Stimulated activated CD4-positive, alpha-beta T cell treated with anti-CD3 and anti-CD28 coated beads, Interleukin-1b, Interleukin-23, amount 100 ng/mL, for 4 hours (primary cell): ENCODE measurements at places on chromosomes 2 and 18.

DNA sequence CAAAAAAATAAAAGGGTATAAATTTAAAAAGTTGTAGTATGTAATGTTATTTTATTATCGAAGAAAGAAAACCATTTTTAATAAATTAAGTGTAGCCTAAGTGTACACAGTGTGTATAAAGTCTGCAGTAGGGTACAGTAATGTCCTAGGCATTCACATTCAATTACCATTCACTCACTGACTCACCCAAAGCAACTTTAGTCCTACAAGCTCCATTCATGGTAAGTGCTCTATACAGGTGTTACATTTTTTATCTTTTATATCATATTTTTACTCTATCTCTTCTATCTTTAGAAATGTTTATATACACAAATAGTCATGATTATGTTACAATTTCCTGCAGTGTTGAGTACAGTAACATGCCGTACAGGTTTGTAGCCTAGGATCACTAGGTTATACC, 59.5 kb downstream of the RABL2A start:
- DNase-seq: no peak

GRCh38 chr2:146317959-146318358, 1526.9 kb upstream of the ACVR2A start:
- DNase-seq: no peak

DNA sequence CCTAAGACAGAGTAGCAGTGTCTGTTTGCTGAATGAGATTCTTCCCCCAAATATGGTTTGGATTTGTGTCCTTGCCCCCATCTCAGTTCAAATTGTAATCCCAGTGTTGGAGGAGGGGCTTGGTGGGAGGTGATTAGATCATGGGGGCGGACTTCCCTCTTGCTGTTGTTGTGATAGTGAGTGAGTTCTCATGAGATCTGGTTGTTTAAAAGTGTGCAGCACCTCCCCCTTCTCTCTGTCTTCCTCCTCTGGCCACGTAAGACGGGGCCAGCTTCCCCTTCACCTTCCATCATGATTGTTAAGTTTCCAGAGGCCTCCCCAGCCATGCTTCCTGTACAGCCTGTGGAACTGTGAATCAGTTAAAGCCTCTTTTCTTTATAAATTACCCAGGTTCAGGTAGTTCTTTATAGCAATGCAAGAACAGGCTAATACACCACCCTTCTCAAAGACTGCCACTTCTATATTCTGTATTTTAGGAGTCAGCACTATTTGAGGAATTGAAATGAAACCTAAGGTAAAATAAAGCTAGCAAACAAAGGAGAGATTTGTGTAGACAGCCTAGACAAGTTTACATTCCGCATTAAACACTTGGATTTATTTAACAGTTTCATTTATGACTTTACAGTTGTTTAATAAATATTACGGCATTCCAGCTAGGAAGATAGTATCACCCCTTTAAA, 21.6 kb downstream of the FBXO36 start:
- no peak for DNase-seq

- DNase-seq: no peak
These were observed 17.3 kb downstream of the EN1 start for GRCh38 chr2:118830118-118830517.

- no peak for DNase-seq
These were observed 457.2 kb upstream of the MEX3C start for GRCh38 chr18:51654488-51655326.

DNA sequence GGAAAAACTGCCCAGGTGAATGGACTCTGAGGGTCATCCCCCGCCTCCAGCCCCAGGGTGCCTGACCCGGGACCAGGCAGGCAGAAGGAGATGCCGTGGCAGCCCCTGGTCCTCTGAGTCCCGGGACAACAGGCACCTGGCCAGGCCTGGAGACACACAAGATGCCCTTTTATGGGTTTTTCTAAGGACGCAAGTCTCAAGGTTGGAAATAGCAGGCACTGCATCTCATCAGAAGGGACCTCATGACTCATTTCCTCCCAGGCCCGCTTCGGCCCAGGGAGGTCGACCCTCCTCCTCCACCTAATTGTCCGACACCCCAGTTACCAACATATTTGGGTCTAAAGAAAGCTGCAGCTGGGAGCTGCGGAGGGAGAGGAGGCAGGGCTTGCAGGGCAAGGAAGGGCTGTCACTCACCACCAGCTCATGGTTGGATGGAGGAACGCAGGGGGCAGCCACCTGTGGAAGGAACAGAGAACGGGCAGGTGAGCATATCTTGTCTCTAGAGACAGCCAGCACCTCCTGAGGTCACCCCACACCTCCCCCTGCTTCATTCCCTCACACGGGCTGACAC, 82.9 kb downstream of the TNS1 start:
- DNase-seq: no peak

GRCh38 chr2:15169326-15170069, 391.6 kb downstream of the NBAS start:
- DNase-seq: no peak

- no peak for DNase-seq
These were observed 142.6 kb upstream of the COPS8 start for GRCh38 chr2:236943068-236943467.

- peak; percentile 49 for DNase-seq
These were observed 616 bp downstream of the RNPEPL1 start for GRCh38 chr2:240568678-240569522.

DNA sequence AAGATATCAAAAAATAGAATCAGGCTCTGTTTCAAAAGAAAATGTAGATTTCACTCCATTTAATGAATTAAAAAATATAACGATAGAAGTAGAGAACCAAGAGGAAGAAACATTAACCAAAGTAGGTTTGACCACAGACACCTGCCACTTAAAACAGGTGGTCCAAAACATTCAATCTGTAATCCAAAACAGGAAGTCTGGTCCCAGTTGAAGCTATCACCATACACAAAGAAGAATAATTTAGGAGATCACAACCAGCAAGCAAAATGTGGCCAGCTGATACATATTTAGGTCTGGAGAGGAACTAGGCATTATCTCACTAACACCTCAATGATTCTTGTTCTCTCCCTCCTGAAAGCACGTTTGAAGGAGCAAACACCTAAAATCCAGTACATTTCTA, 73.1 kb downstream of the FTCDNL1 start:
- DNase-seq: no peak

DNA sequence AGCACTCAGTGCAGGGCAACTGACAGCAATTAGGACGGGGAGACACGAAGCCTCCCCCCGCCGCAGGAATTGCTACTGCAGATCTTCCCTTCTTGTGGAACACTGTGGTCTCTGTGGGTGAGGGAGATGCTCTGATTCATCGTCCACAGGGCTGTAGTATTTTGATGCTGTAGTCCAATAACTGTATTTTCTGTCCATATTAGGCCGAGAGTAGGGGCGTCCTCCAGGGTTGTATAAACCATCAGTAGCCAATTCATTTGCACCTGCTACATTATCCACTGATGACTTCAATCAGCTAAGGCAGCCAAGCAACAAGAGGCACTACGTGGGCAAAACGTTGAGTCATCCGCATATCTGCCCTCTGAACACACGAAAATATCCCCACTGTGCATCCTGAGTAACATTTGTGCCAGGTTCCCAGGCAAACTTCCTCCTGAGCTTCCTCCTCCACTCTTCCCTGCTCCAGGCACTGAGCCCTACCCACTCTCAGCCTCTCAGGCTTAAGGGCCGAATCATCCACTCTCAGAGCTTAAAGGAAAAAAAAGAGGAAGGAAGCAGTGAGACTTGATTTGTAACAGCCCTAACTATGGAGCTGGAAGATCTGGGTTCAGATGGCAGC, 62.1 kb downstream of the LBH start:
- DNase-seq: no peak
